ENCODE measurements at places on chromosomes 13 and 19.
A peak's percentile ranks its signal among the peaks of the same experiment; 100 is the strongest.

DNA sequence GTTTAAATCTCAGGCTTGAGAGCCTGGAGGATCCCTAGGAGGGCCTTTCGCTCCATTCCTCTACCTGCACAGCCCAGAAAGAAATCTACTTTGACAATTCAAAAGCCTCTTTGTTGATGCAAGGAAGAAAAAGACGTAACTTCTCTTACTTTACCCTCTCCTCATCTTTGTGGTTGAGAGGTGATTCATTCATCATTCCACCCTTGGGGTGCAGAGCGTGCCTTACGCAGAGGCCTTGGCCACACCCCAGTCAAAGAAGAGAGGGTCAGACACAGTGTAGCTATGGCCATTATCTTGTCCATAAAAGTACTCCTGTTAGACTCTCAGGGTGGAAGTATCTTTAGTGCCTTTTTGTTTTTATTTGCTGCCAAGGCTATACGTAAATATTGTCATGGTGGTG is 184.0 kb downstream of the IRS2 start:
- DNase-seq = no peak

GRCh38 chr19:29390742-29391141 is 135.1 kb upstream of the VSTM2B start:
- DNase-seq = no peak

- DNase-seq = no peak
Measured at GRCh38 chr13:77114271-77114670, 87.3 kb upstream of the FBXL3 start.

DNA sequence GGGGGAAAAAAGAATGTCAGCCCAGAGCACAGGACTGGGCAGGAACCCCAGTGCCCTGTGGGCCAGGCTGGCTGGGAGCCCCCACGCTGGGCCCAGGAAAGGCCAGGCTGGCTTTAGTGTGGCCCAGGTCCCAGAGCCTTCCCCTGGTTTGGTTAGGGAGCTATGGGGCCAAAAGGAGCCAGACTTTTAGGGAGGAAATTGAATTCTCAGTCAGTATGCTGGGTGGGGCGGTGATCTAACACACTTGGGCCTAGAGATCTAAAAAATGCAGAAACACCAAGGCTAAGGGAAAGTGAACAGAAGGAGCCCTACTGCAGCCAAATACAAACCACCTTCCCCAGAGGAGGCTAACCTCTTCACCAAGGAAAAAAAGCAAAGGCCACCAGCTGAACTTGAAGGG is 137.5 kb downstream of the CRYL1 start:
- DNase-seq = no peak

DNA sequence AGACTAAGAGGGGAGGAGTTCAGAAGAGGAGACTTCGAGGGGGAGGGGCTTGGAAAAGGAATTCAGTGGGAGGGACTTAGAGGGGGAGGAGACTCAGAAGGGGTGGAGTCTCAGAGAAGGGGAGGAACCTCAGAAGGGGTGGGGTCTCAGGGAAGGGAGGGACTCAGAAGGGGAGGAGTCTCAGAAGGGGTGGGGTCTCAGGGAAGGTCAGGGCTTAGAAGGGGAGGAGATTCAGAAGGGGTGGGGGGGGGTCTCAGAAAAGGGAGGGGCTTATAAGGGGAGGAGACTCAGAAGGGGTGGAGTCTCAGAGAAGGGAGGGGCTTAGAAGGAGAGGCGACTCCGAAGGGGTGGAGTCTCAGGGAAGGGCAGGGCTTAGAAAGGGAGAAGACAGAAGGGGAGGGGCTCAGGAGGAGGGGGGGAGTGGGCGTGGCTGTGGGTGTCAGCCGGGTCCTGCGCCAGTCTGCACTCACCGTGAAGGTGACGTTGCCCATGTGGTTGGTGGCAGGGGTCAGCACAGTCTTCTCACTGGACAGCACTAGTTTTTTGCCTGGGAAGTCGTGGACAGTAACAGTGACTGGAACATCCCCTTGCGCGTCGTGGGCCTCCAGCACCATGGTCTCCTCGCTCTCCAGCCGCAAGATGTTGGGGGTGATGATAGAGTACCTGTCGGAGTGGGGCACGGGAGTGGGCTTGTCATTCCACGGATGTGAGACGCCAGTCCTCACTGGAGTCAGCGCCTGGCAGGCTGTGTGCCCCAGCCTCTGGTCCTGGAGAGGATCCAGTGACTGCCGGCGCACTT is 1.5 kb downstream of the C3 start:
- DNase-seq = no peak

- no peak for DNase-seq
Measured at GRCh38 chr19:41233748-41234240, 14.8 kb downstream of the AXL start.

DNA sequence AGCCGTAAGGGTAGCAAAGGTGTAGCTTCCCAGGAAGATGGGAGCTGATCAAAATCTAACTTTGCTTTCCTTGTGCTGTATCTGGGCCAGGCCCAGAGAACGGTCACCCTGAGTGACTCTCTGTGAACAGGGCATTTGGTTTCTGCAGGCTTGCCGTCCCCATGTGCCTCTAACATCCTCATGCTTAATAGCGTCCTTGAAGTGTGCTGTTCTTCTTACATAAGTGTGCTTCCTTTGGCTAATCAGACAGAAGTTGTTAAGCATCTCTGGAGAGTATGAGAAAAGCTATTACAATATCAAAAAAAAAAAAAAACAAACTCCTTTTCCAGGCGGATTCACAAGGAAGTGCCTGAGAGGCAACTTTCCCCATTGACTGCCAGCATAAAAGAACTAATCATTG is 503.7 kb downstream of the DIAPH3 start:
- no peak for DNase-seq

GRCh38 chr13:32019612-32020233 is 11.9 kb upstream of the FRY start:
- DNase-seq = peak; percentile 67

- DNase-seq = peak; percentile 60
Measured at GRCh38 chr13:71218960-71219359, 648.0 kb downstream of the DACH1 start.

DNA sequence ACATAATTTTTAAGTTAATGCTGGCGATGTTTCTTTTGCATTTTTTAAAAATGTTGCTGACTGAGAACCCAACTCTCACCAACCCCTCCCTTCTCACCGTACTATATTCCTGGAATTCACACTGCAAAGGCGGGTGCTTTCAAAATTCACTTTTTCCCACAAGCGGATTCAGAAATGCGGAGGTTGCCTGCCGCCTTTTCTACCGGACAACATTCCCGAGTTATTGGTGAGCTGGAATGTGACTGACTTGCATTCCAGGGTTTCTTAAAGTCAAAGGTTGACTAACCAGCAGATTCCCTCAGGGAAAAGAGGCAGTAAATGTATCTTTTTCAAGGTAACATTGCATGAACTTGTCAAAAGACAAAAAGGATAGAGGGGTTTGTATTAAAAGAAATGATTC is 113.3 kb downstream of the RAB20 start:
- DNase-seq = no peak

DNA sequence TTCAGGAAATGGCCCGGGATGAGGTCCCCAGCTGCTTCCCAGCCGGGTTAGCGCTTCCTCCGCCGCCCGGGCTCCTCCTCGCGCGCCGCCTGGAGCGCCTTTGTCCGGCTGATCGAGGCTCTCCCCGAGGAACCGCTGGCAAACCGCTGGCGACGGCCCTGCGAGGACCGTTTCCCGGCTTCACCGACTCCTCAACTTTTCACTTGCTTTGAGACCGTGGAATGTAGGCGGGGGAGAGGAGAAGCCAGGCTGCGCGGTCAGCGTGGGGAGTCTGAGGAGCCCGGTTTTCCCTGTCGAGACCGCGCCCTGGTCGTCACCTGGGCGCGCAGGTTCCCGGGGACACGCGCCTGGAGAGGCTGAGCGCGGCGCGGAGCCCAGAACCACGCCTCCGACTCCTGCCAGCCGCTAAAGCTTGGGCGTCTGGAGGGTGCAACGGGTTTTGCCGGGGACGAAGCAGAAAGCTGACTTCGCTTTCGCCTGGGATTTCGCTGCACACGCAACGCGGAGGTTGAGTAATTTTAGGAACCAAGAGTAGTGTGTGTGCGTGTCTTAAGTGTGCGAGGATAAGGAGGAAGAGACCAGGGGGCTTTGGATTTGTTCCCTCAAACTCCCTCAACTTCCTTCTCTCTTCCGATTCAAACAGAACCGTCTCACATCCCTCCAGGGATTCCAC is 7.3 kb upstream of the DGKH start:
- DNase-seq = peak; percentile 65

DNA sequence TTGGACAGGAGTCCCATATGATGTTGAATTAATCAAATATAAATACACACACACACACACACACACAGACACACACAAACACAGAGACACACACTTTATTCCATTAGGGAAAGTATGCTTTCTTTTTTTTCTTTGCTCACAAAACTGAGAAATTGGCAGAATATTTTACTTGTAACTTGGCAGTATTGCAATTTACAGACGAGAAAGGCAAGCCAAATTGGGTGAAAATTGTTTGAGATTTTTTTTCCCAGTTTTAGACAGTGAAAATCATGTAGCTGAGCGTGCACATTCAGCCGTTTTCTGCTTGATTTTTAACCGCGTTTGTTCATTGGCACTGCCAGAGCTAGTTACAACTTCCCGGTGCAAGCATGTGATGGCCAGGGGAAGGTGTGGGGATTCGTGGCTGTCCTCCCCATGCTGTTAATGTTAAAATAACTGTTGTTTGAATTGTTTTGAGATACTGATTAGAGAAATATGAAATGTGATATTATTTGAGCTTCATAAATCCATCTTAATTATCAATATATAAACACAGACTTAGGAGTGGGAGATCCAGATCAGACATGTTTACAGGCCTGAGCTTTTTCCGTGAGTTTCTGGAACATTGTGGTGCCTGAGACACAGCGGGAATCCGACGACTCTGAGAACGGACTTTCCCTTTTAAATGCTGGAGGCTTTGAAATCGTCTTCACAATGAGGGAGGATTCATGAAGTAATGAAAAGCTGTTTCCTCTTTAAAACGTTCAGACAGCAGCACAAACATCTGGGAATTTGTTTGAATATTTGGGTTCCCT is 125.5 kb downstream of the KCNRG start:
- no peak for DNase-seq

- peak; percentile 1 for DNase-seq
Measured at GRCh38 chr13:41610404-41610803, 153.1 kb downstream of the RGCC start.

Data from NCI-H1092 treated with DMSO at 0.1 percent for 48 hours (cell line).